Fibroblast of mammary gland (primary cell): ENCODE measurements at places on chromosomes 13 and 19.
A peak's percentile ranks its signal among the peaks of the same experiment; 100 is the strongest.

DNA sequence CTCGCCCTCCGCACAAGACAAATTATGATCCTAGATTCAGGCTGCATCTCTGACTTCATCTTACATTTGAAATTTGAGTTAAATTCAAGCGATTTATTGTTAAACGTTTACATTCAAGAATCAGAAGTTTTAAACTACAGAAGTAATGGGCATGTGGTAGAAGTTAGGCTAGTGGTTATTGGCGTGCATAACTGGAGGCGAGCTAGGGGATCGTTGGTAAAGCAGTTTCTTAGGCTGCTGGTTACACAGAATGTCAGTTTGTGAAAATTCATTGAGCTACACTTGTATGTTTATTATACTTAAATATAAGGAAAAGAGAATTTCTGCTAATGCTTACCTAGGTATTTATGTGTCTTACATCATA, 733 bp upstream of the CDX2 start:
- DNase-seq: no peak

DNA sequence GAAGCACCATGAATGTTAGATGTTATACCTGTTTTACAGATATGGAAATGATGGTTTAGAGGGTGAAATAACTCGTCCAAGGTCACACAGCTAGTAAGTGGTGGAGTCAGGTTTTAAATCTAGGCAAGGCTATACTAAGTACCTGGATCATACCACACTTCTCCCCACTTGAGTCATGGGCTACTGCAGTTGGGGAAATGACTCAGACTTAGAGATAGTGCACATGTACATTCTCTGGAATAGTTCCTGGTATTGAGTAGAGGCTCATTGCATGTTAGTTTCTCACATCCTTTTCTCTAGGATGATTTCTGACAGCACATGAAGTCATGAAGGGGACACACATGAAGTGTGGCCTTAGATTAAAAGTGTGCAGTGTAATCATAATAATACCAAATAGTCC, 76.2 kb upstream of the TNFSF11 start:
- peak; percentile 87 for DNase-seq

GRCh38 chr19:34732612-34733211, 1.3 kb upstream of the ZNF181 start:
- no peak for DNase-seq

DNA sequence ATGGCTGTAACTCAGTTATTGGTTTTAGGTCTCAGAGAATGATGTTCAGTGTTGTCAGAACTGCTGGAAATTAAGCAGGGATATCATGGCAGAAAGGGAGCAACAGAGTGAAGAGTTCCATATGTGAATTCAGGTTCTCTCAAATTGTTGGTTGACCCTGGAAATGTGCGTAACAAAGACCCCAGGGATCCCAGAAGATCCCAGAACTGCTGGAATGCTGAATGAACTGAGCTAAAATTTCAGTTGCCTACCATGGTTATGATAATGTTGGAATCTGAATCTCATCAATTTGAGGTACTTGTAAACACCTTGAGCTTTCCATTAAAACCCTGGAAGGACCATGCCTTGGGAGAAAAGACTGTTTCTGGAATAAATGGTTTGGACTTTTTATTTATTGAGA, 230.8 kb downstream of the GGACT start:
- no peak for DNase-seq

- no peak for DNase-seq
Measured at GRCh38 chr13:113401452-113402415, 37.8 kb upstream of the GRTP1 start.

GRCh38 chr13:99119656-99120055, 81.0 kb upstream of the UBAC2 start:
- no peak for DNase-seq

DNA sequence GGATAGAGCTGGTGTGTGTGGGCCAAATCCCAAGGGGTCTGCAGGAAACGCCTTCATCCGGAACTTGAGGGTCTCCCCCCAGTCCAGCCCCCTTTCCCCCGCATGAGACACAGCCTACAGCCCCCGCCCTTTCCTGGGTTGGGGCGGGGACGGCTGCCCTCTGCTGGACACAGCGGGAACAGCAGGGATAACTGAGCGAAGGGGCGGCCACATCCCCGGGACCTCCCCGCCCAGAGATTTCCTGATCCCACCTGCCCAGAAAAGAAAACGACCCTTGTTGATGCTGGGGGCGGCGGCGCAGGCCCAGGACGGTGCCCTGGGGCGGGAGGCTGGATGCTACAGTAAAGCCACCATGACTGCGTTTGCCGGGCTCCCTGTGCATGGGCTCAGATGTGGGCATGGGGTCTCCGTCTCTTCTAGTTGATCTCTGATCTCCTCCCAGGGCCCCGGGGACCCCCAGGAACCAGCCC, 14.2 kb downstream of the ONECUT3 start:
- DNase-seq: peak; percentile 12

GRCh38 chr19:30512176-30513081, 140.2 kb downstream of the ZNF536 start:
- no peak for DNase-seq
